ENCODE measurements at places on chromosomes 1 and 21.

DNA sequence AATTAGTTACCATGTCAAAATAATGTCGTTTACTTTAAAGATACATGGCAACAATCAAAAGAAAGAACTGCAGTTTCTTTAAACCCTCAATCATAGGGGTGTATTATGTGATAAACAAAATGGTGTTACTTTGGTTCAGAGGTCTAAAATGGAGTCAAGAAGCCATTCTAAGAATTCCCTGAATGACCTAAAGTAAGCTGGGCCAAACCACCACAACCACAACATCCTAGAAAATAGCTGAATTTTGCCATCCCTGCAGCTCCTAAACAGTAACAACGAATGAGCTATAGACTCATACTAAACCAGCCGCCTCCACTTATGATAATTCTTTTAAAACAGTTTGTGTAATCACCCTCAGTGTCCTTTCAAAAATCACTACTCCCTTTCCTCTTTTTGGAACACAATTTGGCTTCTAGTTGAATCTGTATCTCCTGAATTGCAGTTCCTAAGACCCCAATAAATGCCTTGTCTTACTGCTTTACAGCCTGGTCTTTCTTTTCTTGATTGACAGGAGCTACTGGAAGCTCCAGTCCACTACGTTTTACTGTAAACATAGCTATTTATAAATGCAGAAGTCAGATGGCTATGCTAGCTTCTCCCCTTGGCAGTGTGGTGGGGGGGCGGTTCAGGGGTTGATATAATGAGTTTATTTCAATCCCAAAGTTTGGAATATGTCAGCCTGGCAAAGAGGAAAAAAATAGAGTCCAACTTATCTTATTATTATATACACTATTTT, 84.3 kb downstream of the PLPPR4 start:
- DNase-seq = no peak

GRCh38 chr21:33401630-33401992, 1.6 kb upstream of the IFNGR2 start:
- DNase-seq = no peak

GRCh38 chr1:73911849-73912248, 286.1 kb downstream of the LRRIQ3 start:
- no peak for DNase-seq

GRCh38 chr1:3021233-3021671, at the start of gene ACTRT2:
ACTRT2 (plus strand) TSS chr1:3021467; CDS start chr1:3021687, 220 bp downstream.
- DNase-seq = no peak

GRCh38 chr1:19354531-19354981, 42.4 kb downstream of the SLC66A1 start:
- no peak for DNase-seq
